ENCODE measurements at places on chromosomes 3 and 15.

- DNase-seq, result no peak
Observed at GRCh38 chr3:37255990-37256308, 81.6 kb upstream of the LRRFIP2 start.

GRCh38 chr3:132189601-132190000 is 127.6 kb upstream of the ACP3 start:
- no peak for DNase-seq

DNA sequence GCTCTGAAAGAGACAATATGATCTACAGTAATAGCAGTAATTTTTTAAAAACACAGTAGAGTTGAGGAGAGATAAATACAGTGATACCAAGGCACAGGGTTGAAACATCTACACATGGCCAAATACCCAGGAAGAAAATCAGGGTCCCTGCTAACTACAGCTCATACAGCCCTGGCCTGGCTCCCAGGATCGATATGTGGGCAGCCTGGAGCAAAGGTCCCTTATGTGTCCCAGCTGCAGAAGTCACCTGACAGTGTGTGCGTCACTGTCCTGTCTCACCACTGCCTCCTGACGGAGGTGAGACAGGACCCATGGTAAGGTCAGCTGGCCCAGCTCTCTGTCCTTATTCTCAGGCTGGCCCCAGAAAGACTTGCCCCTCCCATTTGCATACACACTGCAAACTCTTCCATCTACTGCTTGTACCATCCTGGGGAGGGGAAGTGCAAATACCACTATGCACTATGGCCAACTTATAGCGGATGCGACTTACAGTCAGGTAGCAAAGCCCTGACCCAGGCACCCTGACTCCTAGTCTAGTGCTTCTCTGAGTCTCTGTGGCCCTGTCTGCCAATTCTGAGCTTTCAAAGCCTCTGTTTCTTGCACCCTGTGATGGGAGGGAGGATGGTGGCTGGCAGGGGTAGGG is 22.0 kb upstream of the BCL2L10 start:
- no peak for DNase-seq

DNA sequence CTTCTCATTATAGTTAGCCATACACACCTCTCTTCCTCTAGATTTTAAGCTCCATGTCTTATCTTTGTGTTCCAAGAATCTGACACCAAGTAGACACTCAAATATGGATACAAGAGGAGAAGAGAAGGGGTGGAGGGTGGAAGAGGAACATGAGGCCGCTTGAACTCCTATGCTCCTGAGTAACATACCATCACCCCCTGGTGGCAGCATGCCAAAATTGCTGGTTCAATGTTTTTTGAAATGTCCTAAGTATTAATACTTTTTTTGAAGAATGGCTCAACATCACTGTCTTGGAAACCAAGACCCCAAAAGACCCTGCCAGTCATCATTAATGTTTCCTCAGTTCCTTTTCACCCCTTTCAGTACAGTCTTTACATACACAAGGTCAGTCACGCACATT is 71.8 kb upstream of the HACD2 start:
- no peak for DNase-seq

GRCh38 chr15:81948222-81948621 is 97.6 kb downstream of the MEX3B start:
- DNase-seq, result no peak

GRCh38 chr3:126154391-126155279 is 25.8 kb downstream of the ALDH1L1 start:
- no peak for DNase-seq

DNA sequence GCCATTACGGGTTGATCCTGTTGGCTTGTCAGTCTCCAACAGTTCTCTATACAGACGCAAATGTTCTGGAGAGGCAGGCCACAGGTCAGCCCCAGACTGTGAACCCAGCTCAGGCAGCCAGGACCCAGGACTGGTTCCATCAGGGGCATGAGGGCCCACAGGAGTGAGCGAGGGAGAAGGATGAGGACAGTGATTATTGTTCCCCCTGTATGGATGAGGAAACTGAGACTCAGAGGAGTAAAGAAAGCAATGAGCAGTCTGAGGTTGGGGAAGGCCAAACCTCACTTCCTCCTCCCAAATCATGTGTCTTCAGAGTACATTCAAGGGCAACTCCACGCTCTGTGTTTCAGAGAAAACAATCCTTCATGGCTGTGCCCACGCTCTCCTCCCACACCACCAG is 121.9 kb downstream of the RPLP1 start:
- no peak for DNase-seq

DNA sequence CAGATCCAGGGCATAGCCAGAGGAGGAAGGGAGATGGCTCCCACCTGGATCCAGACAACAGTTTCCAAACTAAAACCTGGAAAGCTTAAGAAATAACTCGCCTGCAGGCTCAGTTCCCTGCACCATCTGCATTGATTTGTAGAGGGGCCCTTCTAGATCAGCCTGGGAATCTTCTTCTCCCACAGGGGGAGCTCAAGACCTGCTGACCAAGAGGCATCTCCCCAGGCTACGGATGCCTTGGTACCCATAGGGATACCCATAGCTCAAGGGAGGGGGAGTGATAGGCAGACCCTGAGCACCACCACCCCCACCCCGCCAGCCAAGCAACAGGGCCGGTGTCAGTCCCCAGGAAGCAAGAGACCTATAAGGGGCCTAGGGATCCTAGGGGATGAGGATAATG is 28.0 kb upstream of the DCLK3 start:
- DNase-seq, result no peak

DNA sequence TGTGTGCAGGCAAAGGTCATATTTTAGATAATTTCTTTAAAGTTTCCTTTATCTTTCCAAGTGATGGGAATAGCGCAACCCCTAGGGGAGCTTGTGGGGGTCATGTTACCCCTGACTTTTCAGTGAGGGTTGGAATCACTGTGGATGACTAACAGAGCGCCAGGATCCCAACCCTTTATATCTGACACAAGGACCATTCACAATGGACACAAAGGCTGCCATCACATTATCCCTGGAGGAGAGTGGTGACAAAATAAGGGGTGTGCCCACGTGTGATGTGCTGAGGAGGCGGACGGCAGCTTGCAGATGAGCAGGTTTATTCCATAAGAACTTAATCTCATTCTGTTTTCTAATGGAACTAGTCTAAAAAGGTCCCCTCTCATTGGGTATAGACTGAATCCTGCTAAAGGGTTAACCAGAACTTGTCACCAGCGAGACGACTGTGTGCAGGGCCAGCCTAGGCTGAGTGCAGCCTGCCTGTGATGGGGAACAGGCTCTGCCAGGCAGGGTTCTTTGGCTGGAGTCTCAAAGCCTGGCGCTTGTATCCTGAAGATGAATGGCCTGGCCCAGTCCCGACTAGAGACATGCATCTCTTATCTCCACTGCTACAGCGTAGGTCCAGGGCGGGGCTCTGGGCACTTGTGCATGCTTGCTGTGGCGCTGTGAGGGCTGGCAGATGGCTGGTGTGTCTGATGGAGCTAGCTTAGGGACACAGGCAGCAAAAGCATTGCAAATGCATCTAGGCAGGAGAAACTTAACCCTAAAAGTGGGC is 50.2 kb downstream of the CHDH start:
- DNase-seq, result no peak

- no peak for DNase-seq
Observed at GRCh38 chr3:130522399-130522798, 5.4 kb downstream of the COL6A6 start.

DNA sequence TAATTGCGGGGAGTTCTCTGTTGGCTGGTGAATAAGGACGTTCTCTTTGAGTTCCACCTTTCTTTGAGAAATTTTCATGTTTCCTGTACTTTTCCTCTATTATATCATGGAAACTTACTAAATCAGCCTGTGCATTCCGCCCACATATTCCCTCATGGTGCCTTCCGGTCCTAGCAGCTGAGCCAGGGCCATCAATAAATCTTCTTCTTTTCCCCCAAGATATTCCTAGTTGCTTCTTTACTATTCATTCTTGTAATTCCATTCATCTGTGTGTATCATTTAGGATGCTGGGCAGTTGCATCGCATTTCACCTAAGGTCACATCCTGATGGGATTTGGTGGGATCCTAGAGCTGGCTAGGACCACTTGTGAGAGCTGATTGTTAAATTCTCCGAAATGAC is 139.2 kb downstream of the RBMS3 start:
- DNase-seq, result no peak

DNA sequence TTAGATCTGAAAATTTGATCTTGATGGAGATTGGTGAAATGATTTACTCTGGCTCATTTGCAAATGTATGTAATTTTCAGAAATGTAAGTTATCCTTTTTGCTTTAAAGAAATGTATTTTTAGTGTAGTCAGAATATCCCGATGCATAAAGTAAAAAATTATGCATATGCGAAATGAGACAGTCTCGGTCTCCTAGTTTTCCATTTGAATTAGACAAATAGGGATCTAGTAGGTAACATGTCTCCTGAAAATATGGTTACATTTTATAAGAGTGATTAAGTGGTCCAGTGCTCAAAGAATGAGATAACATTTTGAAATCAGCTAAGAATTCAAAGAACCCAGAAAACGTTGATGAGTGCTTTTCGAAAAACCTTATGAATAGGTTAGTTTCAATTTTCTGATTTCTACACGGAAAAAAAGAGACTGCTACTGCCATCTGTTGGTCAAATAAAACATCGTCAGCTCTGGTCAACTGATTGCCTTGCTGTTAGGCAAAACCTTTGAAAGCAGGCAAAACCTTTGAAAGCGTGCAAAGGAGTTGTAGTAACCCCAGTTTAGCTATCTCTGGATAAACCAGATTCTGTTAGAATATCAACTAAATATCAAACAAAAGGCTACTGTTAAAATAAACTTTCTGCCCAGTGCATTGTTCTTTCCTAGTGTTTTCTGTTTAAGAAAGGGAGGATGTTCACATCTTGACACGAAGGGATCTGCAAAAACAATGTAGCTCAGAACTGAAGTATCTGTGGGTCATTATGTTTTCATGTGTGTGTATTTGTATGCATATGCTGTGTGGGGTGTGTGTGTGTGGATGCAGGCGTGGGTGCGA is 59.3 kb upstream of the CHMP2B start:
- peak; percentile 1 for DNase-seq

DNA sequence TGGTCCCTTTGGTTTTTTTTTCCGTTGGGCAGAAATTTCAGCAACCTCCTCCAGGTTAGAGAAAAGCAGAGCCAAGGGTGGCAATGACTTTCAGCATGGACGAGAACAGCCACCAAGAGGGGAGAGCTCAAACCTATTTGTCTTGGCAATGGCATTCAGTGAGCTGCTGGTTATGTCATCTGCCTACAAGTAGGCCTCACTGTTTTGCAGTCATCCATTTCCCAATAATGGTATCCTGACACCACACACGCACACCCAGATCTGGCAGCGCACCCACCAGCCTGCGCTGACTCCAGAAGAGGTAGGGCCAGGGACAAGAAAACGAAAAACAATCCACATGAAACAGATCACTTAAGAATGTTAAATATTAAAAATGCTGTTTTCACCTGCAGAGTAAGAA is 92.3 kb downstream of the MAGI1 start:
- DNase-seq, result no peak

GRCh38 chr3:45923755-45924154 is 19.5 kb upstream of the CXCR6 start:
- no peak for DNase-seq

DNA sequence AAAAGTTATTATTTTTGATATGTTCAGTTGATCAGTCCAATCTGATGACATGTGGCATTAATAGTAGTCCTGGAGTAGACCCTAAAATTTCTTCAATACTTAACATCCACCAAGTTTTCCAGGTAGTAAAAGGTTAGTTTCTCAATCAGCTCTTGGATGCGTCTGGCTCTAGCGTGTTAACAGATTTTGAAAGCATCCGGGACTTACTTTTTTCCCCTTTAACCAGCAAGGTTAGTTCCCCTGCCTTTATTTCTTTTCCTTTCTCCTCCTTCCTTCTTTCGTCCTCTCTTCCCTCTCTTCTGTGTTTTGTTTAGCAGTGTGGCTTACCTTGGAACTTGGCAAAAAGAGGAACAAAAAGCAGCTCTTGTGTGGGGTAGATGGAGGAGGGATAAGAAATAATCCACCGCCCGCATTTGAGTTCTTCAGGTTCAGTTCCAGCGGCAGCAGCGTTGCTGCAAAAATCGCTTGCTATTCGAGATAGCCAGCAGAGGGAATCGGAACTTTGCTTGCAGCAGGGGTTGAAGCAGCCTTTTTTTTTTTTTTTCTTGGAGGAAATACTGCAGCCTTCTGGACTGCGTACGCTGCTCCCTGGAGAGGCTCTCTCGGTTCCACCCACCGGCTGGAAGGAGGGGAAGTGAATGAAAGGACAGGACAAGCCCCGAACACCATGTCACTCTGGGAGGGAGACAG is at the start of gene RBMS3:
Gene RBMS3 (plus strand): TSS at position 668 of the 690 bp plus-strand sequence.
- no peak for DNase-seq

DNA sequence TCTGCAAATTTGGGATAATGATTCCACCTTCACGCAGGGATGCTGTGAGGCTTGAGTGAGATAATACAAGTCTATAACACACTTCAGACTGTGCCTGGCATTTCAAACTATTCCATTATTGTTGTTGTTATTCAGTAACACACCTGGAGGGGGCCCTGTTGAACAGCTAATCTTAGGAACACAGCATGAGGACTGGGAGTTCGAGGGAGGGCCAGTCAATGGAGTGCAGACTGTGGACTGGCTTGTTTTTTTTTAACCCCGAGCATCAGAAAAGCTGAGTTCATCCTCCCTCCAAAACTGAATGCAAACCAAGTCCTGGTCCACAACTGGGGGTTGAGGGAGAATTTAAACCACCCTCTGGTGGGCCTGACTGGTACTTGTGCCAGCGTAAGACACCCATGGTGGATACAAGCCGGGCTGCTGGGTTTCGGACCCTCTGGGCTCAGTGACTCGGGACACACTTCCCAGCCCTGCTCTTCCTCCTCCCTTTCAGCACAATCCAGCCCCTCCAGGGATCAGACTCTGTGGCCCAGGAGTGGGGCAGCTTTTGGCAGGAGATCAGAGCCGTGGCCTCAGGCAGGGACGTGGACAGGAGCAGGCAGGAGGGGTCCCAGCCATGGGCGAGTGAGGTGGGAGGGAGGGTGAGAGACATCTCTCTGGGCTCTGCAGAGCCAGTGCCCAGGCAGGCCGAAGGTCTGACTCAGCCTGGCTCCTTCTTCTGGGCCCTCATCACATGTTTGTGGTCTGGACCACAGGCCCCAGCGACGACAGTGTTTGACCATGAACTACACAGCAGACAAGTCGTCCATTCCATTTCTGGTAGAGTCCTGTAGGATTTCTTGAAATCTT is 36.3 kb upstream of the MEX3B start:
- DNase-seq, result no peak

DNA sequence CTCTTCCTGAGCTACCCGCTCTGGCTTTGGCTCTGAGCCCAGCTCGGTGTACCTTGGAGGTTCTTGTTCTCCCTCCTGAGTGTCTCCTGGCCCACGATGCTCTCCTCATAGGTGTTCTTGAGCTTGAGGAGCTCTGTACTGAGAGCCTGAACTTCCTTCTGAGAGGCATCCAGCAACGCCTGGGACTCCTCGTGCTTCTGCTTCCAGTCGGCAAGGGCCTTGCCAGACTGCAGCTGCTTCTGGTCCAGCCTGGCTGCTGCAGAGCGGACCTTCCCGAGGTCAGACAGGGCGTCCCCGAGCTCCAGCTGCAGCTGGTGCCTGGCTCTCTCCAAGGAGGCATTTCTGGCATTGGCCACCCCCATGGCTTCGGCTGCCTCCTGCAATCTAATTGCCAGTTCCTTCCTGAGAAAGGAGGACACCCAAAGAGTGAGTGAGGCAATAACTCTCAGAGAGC is 99.8 kb downstream of the MYH15 start:
- no peak for DNase-seq
